Brain (organoid and tissue), 16 donors: ENCODE measurements at places on chromosomes 11 and 22. TPM values are rescaled to one million over a fixed set of nuclear protein-coding genes. Genes with fewer than 3 reads are reported as not detected.

SVIP gene
- 13.4 TPM for polyA plus RNA-seq

LDHAL6A gene
- polyA plus RNA-seq = not detected

CCDC88B gene
- 23.2 TPM for polyA plus RNA-seq

CLMP gene
- polyA plus RNA-seq = 17.6 TPM

KCNE3 gene
- polyA plus RNA-seq = 8.3 TPM

MUC2 gene
- polyA plus RNA-seq = not detected

MAJIN gene
- not detected for polyA plus RNA-seq

DNA sequence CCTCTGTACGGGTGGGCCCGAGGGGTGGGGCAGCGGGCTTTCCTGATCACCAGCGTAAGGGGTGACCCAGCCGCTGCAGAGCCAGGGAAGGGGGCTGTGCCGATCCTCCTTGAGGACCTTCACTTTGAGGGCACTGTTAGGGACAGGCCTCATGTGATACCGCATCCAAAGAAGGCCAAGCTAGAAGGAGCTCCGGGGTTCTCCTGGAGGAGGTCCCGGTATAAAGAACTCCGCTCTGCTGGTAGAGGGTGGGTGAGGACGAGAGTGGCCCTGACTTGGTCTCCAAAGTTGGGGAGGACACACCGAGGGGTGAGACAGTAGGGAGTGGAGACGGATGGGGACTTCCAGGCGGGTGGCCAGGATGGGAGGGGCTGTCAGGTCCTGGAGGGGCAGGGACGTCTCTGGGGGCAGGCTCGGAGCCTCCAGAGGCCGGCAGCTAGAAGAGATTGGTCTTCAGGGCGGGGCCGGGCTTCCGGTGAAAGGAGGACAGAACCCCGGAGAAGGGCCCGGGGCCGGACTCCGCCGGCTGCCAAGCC lies 4.6 kb downstream of the PHOX2A start:
- no peak for DNase-seq

DNA sequence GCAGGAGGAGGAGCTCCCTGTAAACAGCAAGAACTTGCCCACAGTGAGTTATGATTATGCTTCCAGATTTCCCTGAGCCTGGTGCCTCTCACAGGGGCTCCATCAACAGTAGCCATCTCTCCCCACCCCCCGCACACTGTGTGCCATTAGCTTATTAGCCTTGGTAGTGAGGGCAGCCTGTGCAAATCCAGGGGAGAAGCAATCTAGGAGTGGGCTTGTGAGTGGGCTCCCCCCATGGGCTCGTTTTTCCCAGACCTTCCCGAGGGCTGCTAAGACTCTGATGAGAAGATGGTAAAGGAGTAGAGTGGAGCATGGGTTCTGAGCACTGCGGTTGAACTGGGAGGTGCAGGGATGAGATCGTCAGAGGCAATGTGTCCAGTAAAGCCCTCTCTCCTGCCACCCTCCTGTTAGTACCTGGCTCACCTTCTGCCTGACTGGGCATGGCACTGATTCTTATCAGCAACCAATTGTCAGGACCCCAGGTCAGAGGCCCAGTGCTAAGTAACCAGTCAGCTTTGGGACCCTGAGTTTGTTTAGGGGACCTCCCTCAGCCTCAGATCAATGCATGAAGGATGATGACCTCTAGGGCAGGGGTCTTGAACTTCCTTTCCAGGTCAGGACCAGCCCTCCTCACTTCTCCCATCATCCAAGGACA lies 38.4 kb upstream of the TP53I11 start:
- no peak for DNase-seq

DNA sequence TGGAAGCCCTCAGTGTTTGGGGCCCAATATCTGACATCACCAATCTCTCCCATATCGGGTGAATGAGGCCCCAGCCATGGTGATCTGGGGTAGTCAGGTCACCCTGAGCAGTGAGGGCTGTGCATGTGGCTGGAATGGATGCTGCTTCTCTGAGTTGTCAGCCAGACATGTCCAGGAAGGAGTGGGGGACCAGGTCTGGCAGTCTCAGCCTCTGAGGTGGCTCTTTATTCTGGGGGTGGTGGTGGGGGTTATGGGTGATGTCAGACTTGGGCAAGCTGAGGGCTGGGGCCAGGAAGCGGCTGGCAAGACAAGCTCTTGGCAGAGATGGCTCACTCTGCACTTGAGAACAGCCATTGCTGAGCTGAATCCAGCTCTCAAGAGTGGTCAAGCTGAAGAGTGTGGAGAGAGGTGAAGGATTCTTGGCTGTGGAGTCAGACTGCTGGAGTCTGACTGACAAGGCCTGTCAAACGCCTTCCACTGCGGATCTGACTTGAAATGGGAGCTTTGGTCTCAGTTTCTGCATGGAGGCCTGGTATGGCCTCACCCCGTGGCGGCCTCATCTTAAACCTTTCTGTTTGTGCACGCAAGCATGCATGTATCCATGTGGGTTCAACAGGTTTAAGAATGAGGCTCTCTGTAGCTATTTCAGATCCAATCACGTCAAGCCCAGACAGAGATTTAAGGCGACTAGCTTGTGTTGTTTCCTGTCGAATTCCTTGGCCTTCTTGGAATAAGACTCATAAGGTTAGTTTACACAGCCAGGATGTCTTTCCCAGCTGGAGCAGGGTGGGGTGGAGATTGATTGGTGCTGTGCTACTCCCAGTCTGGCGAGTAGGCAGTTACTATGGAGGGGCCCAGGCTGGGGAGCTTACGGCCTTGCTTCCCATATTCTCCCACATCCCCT lies 83.9 kb upstream of the TIMP3 start:
- no peak for DNase-seq

- peak; percentile 66 for DNase-seq
Observed at GRCh38 chr11:115084231-115084630, 405.9 kb downstream of the NXPE2 start.

- no peak for DNase-seq
Observed at GRCh38 chr11:113644605-113645004, 61.5 kb downstream of the TMPRSS5 start.

GRCh38 chr11:68840661-68841653 lies 759 bp downstream of the CPT1A start:
- DNase-seq = no peak

GRCh38 chr11:46692450-46692849 lies 8.0 kb downstream of the ARHGAP1 start:
- DNase-seq = no peak

- peak; percentile 91 for DNase-seq
Observed at GRCh38 chr11:40281052-40281580, 1178.3 kb downstream of the LRRC4C start.

- DNase-seq = peak; percentile 50
Observed at GRCh38 chr22:29073618-29074275, 912 bp downstream of the KREMEN1 start.

- no peak for DNase-seq
Observed at GRCh38 chr11:86477495-86478155, 102.9 kb downstream of the CCDC81 start.

- no peak for DNase-seq
Observed at GRCh38 chr22:33426451-33426850, 368.3 kb upstream of the SYN3 start.
